ENCODE measurements at places on chromosomes 12 and 14.

GRCh38 chr14:68124979-68125731 is 305.6 kb downstream of the RAD51B start:
- peak; percentile 87 for DNase-seq

- DNase-seq: no peak
Measured at GRCh38 chr12:58889557-58889956, 30.7 kb downstream of the LRIG3 start.

DNA sequence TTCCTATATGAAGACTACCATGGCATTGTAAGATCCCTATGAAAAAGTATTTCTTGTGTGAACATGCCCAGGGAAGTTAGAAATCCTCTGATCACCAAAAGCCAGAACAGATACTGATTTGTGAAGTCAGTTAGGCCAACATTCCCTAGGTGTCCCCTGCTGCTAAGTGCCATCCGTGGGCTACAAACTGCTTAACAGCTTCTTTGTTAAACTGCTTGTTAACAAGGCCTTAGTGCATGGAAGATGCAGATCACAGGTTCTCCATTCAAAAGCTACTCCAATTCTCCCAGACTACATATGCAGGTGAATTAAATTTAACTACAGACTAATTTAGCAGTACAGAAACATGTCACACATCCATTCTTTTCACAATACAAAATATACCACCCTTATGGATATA is 108.2 kb downstream of the PRICKLE1 start:
- no peak for DNase-seq

GRCh38 chr12:59234391-59234790 is 314.1 kb upstream of the LRIG3 start:
- no peak for DNase-seq

GRCh38 chr14:95668235-95668772 is 17.9 kb upstream of the TCL1B start:
- no peak for DNase-seq

DNA sequence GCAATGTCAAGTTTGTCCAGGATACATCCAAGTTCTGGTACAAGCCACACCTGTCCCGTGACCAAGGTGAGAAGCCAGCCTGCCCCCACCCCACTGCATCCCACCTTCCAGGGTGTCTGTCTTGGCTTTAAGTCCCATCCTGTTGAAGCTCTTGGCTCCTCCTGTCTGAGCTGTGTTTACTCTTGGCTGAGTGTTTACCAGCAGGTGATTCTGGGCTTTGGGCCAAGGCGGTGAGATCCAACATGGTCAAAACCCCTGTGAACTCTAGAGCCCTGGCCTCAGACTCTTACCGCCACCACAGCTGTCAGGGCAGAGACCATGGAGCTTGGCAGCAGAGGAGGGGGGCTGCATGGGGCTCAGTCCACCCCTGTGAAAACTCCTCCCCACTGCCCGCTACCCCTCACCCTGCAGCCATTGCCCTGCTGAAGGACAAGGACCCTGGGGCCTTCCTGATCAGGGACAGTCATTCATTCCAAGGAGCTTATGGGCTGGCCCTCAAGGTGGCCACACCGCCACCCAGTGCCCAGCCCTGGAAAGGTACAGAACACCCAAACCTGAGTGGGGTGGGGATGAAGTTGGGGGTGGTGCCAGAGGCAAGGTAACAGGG is 11.6 kb downstream of the TNS2 start:
- DNase-seq: peak; percentile 31

- DNase-seq: no peak
Measured at GRCh38 chr12:27161458-27162228, 79.3 kb upstream of the C12orf71 start.

GRCh38 chr14:99391671-99392070 is 89.0 kb downstream of the SETD3 start:
- peak; percentile 48 for DNase-seq

DNA sequence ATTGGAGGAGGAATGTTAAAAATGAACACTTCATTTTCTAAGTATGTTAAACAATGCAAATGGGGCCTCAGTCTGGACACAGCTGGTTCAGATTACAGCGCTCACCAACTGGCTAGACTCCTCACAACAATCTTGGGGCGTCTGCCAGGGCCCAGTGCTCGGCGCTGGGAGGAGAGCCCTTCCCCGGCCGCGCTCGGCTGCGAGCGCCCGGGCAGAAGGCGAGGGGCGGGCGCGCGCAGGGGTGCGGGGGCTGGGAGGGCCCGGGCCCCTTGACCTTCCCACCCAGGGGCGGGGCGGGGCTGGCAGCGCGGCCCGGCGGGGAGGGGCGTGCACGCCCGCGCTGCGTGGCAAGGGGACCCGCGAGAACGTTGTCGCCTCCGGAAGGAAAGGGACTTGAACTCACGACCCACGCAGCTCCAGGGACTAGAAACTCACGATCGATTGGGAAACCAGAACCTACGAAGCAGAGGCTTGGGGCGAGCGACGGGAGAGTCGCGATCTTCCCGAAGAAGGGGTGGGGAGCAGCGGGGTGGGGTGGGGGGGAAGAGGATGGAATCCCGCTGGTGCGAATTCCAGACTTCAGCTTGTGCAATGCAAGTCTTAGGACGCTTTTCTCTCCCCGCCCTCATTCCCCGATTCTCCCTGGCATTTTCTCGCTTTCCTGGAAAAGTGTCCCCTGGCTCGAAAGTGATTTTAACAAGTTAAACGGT is at the start of gene FBLN5:
FBLN5 (minus strand) TSS at position 220 of the 710 bp plus-strand sequence. CDS start 465 bp downstream, outside the sequence.
- peak; percentile 55 for DNase-seq

- no peak for DNase-seq
Measured at GRCh38 chr12:50297996-50298395, 14.7 kb upstream of the LIMA1 start.

DNA sequence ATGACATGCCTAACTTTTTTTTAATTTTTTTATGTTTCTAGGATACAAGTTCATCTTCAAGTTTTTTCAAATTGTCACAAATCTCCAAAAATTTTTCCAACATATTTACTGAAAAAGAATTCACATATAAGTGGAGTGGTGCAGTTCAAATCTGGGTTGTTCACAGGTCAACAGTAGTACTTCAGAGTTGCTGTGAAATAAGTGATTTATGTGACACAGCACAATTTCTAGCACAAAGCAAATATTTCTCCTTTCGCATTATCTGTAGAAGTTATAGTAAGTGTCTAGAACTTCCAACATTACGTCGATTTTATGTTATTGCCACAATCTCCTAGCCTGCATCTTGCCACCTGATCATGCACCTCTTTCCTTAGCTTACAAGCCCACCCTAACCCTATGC is 9.7 kb upstream of the KRT2 start:
- no peak for DNase-seq

DNA sequence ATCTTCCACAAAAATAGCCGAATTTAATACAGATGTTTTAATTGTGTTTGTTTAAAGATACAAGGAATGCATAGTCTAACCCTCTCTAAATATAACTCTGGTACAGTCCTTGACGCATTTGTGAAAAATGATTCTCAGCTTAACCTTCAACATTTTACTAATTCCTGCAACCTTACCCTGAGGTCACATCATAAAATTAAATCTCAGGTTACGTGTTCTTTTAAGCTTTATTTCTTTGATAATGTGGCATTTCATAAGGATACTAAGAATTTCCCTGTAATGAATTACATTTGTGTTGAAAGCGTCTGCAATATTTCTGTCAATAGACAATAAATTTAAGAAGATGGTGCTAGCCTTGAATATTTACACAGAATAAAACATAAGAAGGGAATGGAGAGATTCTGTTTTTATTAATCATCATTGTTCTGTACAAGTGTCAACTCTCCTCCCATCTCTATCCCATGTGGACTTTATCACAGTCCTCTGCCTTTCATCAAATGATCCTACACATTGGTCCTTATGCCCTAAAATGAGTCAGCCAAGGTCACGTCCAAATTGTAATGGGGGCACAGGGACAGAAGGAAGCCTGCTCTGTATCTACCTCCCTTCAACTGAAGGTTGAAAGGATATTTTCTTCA is 769.3 kb upstream of the FLRT2 start:
- no peak for DNase-seq

GRCh38 chr12:26251600-26251999 is 56.2 kb downstream of the SSPN start:
- no peak for DNase-seq

GRCh38 chr12:19171731-19172130 is 42.2 kb downstream of the PLEKHA5 start:
- DNase-seq: peak; percentile 79

DNA sequence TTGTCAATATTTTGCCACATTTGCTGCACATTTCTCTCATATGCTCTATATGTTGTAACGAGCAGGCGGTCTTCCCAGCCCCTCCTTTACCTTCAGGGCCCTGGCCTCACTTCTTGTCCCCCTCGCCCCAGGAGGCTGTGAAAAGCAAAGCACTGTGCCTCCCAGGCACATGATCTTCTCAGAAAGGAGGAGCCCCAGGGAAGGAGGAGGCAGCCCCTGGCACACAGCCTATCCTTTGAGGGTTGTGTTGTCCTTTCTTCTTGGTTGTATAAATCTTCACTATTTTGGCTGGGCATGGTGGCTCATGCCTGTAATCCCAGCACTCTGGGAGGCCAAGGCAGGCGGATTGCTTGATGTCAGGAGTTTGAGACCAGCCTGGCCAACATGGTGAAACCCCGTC is 77.0 kb downstream of the PPP2R5C start:
- DNase-seq: no peak

DNA sequence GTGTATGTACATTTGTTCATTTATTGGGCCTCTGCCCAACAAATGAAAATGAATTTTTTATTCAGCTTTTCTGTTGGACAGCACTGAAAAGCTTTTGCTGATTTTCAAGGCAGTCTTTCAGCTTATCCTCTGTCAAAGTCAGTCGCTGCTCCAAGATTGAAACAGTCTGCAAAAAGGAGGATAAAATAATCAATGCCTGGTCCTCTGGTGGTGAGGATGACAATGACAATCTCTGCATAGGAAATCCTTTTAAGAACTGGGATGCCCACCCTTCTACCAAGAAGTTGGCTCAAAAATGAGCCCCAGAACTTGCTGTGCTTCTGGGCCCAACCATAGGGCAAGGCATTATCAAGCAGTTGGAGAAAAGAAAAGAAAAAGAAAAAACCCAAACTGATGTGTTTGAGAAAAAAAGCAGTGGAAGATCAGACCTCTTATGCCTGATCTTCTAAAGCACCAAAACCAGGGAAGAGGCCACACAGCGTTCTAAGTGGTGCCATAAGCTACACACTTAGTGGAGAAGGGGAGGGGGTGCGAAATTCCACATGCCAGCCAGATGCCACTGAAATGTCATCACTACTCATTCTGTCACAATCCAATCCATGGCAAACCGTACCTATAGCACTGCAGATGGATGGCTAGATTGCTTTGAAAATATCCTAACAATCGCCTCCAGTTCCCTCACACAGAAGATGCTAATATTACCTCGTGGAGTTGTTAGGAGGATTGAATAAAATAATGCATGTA is 69.0 kb upstream of the DUSP6 start:
- DNase-seq: peak; percentile 18

GRCh38 chr12:71007020-71007419 is 86.5 kb upstream of the PTPRR start:
- DNase-seq: no peak

GRCh38 chr14:36397357-36397756 is 76.9 kb upstream of the MBIP start:
- DNase-seq: no peak

DNA sequence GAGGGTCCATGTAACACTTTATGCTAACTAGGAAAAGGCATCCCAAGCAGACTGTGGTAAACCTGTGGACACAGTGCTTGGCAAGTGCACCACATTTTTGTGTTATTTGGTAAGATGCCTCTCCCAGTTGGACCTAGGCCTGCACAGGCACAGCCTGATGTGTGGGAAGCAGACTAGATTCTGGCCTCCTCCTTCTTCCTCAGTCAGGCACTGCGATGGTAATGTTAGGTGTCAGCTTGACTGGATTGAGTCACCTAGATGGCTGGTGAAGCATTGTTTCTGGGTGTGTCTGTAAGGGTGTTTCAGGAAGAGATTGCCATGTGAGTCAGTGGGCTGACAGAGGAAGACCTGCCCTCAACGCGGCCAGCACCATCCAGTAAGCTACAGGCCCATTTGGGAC is 25.3 kb upstream of the RHOJ start:
- peak; percentile 32 for DNase-seq

DNA sequence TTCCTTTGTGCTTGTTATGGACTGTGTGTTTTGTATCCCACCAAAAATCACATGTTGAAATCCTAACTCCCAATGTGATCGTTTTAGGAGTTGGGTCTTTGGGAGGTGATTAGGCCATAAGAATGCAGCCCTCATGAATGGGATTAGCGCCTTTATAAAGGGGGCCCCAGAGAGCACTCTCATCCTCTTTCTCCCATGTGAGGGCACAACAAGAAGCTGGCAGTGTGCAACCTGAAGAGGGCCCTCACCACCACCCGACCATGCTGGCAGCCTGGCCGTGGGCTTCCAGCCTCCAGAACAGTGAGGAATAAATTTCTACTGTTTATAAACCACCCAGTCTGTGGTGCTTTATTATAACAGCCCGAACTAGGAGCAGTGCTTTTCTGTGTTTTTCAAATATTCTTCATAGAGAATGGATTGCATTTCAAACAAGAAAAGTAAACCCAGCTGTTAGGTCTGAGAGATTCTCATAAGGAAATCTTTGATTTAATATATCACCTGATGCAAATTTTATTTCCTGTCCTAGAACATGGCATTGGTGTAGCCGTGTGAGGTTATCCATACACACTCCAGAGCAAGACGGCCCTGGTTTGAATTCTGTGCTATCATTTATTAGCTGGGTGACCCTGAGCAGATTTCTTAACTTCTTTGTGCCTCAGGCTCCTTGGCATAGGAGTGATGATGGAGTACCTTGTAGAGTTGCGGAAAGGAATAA is 27.8 kb downstream of the HSPB8 start:
- no peak for DNase-seq

DNA sequence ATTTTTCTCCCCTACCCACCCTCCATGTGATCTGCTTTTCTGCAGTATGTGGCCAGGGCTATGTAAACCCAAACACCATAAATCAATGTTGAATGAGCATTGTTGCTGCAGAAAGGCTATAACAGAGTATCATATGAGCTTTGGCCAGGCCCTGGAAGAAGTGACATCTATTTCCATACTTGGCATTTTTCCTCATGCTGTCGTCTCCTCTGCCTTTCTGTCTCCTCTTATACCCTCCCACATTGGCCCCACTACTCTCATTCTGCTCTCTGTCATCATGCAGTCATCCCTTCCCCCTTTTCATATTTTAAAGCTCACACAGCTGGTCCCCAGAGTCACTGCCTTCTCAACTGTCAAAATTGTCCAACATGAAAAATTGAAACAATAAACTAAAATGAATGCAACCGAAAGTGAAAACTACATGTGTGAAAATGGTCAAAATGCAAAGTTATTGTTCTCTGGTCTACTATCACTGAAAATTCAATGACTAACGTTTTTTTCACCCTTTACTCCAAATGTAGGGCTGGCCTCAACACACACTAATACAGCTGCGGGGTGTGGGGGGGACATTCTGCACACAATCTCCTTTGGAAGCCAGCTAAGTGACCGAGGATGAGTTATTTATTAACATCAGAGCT is 290.7 kb upstream of the TMPO start:
- no peak for DNase-seq

Measured in ELR (cell line).